ENCODE measurements at places on chromosomes 6 and 20.

GRCh38 chr6:795046-795685, 102.2 kb upstream of the EXOC2 start:
- ATAC-seq: no peak

GRCh38 chr6:97689078-97689754, 406.2 kb upstream of the MMS22L start:
- no peak for ATAC-seq

- peak; percentile 94 for ATAC-seq
These were observed 71.5 kb upstream of the RIPOR2 start for GRCh38 chr6:25007269-25007699.

- no peak for ATAC-seq
These were observed 19.9 kb upstream of the DEK start for GRCh38 chr6:18284261-18284660.

GRCh38 chr6:25454136-25454535, 175.0 kb downstream of the CARMIL1 start:
- no peak for ATAC-seq

GRCh38 chr6:145561095-145562072, 173.9 kb downstream of the EPM2A start:
- no peak for ATAC-seq

DNA sequence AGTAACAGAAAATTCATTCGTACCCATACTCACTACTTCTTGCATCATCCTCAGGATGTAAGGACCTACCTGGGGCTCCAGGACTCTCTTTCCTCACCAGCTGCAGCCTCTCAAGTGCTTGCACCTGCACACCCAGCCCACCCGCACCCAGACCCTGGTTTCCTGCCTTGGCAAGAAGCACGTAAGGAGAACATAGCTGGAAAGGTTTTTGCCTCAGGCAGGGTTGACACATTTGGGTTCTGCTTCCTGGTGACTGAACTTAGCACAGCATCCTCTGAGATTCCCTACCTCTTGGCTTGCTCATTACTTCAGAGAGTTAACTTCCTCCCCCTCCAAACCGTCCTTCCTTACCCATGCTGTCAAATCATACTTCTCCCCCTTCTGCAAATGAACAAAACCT, 556.9 kb downstream of the CD83 start:
- ATAC-seq: peak; percentile 53

DNA sequence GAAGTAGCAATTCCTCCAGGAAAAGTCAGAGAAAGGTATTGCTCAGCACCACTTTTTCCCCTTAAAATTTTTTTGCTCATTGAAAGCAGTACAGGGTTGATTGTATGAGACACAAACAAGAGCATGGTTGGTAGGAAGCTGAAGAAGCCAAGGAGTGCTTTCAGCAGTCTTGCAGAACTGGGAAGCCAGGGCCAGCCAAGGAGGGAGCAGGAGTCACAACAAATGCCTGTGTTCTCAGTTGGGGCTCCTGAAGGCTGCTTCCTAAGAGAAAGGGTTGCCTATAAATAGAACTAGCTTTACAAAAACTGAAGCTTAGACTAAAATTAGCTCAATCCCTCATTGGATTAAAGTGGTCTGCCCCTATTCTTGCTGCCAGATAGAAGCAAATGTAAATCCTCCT, 3.3 kb upstream of the THEMIS start:
- no peak for ATAC-seq

- ATAC-seq: no peak
These were observed 40.3 kb upstream of the RALGAPA2 start for GRCh38 chr20:20752712-20753111.

- no peak for ATAC-seq
These were observed 6.4 kb downstream of the CUL9 start for GRCh38 chr6:43188426-43188825.

GRCh38 chr6:63525186-63525878, 46.9 kb upstream of the LOC128125822 start:
- peak; percentile 24 for ATAC-seq

DNA sequence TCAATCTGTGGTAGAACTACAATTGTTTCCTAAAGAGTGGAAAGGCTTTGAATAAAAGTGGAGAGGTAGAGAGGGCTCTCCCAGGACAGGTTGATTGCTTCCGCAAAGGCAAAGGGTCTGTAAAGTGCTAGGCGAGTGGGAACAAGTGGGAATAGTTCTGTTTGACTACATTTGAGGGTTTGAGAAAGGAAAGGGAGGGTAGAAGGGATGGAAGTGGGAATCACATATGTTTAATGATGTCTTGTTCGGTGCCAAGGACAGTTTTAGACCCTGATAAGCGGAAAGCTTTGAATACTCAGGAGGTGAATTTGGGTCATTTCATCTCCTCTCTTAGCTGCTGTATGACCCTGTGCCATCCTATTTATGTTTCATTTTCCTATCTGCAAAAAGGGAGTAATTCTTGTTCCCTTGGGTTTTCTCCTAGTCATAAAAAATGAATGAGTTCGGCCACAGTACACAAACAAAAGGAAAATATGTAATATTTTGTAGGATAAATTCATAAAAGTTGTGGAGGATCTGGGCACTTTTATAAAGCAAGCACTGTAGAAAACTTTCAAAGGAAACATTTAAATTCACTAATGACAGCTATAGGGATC, 1.7 kb upstream of the PIM1 start:
- no peak for ATAC-seq

DNA sequence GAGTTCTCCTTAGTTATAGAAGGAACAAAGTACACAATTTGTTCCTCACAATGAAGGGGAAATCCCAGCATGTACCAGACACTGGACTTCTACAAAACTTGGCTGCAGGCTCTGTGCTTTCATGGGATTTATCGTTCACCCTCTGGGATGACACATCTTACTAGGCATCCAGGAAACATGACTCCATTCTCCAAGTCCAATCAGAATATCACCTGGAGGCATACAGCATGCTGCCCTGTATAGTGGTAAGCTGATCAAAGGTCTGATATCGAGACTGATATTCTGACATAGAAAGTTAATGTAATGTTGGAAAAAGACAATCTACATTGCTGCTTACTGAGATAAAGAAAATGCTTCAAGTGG, 6.7 kb downstream of the RWDD2A start:
- no peak for ATAC-seq

GRCh38 chr6:152087096-152087495, 279.6 kb downstream of the ESR1 start:
- no peak for ATAC-seq

- no peak for ATAC-seq
These were observed 7.0 kb upstream of the RWDD1 start for GRCh38 chr6:116564311-116564710.

DNA sequence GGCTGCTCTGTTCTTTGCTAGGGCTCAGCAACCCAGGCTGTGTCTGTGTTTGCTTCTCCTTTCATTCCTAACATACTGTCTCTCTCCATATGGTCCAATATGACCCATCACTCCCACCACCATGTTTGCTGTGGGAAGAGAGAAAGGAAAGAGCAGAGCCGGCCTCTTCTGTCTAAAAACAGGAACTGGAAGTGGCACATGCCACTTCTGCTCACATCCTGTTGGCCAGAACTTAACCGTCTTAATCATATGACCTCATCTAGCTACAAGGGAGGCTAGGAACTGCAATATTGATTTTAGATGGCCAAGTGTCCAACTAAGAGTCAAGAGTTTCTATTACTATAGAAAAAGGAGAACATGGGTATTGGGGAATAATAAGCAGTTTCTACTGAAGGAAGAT, 212.5 kb upstream of the CHD6 start:
- no peak for ATAC-seq

Data from activated T-helper 17 cell treated with anti-CD3 and anti-CD28 coated beads, Interleukin-2, amount 50 U/mL, for 72 hours (primary cell).